ENCODE measurements at places on chromosomes 3 and 15. TPM values are rescaled to one million over a fixed set of nuclear protein-coding genes. Genes with fewer than 3 reads are reported as not detected.

DNA sequence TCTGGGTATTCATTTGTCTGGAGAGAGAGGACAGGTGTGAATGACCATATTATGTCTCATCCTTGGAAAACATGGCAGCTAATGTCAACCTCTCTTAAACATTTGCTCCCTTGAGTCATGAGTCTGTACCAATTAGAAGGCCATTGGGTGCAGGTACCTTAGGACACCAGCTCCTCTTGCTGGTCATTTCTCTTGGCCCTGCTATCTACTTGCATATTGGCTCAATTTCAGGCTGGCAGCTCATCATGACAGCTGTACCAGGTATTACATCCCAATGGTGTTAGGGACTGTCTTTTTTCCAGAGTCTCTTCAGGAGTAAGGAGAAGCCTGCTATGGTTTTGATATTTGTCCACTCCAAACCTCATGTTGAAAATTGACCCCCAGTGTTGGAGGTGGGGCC lies 92.2 kb upstream of the ANKRD28 start:
- no peak for DNase-seq

The ALPK3 gene
- 0.18 TPM for total RNA-seq

The UBAP1L gene
- total RNA-seq = 3.8 TPM

- DNase-seq = peak; percentile 7
Measured at GRCh38 chr15:48833526-48834239, 22.8 kb upstream of the CEP152 start.

DNA sequence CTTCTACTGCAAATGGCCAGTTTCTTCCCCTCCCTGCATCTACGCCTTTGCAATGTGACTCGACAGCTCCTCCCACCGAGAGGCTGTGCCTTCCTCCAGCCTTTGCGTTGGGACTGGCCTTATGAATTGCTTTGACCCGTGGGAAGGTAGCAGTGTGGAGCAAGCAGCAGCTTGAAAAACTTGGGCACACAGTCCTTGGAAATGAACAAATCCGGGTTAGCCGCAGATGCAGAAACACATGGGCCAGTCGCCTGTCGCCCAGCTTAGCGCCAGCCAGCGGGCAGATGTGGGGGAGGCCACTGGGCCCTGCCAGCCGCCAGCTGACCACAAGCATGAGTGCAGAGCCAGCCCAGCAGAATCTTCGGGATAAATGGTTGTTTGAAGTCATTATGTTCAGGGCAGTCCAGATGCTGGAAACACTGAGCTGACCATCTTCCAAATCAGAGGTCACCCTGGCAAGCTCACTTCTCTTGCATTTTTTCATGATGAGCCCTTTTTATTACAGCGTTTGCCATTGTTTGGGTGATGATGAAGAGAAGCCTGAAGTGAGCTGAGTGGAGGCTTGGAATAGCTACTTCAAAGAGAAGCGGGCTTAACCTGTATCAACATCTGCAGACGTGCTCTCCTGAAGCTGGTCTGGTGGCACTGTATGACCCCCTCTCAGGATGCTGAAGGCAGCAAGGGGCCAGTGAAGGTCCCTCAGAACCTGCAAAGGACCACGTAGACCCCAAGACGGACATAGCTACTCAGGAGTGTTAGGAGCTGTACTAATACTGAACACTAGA lies 9.8 kb downstream of the SELENOS start:
- peak; percentile 95 for DNase-seq

DNA sequence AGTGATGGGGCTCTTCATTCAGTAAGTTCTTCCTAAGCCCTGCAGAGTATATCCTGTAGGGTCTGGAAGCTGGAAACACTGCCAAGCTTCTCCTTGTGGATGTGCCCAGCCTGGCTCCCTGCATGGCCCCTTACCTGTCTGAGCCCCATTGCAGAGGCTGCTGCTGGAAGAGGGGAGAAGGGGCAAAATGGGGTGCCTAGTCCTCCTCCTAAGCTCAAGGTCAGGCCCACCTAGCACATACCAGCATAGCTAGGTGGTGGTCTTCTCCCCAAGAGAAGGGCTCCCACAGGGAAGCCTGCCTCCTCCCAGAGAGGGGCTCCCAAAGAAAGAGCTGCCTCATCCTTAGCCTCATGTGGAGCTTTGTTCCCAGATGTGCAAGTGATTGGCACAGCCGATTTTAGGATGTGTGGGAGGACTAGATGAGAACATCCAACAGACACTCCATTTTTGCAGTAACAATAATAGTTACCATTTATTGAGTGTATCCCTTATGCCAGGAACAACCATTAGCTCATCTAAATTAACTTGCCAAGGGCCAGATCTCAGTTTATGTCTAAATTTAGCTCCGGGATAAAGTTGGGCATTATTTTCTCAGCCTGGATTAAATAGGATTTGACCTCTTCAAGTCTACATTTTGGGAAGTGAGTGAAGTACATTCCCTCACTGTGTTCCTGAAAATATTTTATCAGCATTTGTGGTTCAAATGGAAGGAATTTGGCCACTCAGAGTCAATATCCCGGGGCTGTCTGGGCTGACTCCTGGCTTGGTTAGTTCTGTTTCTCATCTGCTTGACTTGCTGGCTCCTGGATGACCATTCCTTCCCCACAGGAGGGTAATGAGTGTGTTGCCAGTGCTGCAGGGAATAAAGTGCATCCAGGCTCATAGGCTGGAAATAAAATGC lies 291.1 kb upstream of the ROPN1 start:
- DNase-seq = peak; percentile 81

DNA sequence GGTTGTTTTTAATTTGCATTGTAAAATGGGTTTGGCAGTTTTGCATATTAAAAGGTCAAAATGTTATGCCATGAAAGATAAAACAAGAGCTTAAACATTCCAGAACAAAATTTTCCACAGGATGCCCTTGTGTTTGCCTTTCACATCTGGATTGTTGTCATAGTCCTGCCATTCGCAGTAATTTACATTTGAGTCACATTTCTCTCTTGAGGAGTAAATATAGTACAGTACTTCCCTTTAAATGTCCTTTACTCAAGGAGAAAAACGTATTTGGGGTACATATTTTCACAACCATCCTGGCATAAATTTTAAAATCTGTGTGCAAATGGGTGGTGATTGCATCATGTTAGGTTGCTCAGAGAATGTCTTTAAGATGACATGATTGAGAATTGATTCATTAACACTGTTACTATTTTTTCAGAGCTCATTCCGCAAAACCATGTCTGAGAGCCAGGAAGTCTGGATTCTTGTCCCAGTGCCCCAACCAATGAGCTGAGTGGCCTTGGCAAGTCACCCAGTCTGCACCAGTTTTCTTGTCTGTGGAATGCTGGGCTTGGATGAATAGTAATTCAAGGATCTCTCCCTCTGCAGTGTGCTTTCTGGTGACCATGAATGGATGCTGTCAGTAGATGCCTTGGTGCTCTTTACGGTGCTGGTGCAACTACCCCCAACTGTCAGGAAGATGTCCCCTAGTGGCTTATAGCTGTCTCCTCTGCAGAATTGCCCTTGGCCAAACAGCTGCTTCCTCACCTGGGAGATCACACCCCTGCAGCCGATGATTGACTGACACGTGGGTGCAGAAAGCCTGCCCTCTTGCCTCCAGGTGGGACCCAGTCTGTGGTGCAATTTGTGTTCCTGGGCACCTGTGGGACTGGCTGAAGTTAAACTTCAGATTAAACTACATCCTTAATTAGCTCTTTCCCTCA lies 43.0 kb downstream of the ABHD5 start:
- DNase-seq = peak; percentile 89

DNA sequence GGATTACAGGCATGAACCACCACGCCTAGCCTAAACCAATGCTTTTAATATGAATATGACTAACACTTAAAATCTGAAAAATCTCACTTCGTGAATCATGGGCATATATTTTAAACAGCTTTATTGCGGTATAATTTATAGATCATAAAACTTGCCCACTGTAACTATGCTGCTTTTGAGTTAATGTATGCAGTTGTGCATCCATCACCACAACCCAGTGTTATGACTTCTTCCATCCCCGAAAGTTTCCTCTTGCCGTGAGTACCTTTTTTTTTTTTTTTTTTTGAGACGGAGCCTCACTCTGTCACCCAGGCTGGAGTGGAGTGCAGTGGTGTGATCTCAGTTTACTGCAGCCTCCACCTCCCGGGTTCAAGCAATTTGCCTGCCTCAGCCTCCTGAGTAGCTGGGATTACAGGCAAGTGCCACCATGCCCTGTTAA lies 7.1 kb downstream of the KAT2B start:
- no peak for DNase-seq
